ENCODE measurements at places on chromosomes 12 and 14.

GRCh38 chr14:100522616-100523099, 64.6 kb downstream of the BEGAIN start:
- no peak for DNase-seq

DNA sequence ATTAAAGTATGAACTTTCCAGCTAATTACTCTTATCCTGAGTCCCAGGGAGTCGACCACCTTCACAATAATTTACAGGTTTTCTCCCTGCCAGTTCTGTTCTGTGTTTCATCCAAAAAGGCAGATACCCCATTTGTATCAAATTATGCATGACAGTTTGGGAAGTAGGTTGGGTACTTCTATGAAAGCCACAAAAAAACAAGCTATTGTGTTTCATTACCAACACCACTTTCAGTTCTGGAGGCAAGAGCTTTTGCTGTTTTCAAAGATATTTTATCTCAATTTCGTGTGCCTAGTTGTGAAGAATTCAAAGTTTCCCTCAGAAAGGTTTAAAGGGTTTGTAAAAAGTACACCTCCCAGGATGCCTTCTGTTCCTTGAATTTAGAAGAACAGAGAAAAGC, 557.4 kb downstream of the FLRT2 start:
- DNase-seq, result no peak

DNA sequence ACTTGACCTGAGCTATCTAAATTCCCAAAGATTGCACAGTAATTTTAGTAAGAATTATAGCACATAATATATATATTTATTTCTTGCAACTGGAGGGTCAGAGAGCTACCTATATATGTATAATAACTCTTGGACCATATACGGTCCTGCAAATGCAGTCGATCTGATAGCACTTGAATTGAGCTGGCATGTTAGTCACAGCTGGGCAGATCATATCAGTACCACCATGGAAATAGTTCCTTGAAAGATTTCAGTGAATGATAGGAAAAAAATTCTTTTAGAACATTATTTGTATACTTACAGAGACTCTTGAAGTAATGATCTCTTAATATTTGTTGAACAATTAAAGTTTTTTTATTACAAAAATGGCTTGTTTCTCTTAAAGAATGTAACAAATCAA, 94.5 kb upstream of the MON2 start:
- no peak for DNase-seq

DNA sequence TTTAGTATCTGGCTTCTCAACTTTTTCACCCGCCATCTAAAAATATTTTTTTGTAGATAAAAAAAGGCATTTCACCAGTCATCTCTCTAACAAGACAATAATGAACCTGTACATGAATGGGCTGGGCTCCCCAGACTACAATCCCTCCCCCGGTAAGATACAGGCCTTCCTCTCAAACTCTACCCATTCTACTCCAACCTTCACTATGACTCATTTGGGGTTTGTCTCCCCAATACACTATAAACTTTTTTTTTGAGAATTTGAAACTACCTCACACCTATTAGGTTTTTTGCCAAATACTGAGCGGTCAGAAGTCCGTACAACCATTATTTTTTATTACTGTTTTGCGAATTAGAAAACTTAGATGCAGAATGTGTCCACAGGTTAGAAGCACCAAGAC, 784 bp downstream of the RPL6 start:
- DNase-seq, result no peak

GRCh38 chr12:8860165-8860961, 37.9 kb downstream of the A2ML1 start:
- DNase-seq, result no peak

DNA sequence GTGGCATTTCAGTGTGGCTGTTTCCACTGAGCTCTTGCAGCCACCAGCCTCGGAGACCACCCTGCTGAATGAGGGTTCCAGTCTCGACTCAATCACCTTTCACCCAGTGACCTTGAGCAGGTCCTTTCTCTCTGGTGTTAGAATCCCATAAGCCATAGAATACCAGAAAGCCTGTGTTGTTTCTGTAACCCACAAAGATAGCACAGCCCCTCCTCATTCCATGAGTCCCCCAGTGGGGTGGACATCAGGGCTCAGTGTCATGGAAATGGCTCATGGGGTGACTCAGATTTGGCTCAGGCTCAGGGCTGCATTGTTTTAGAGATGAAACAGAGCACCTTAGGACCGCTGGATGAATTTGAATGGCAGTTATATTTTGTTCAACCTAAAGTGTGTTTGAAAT, 171.5 kb downstream of the PTPN11 start:
- DNase-seq, result no peak

DNA sequence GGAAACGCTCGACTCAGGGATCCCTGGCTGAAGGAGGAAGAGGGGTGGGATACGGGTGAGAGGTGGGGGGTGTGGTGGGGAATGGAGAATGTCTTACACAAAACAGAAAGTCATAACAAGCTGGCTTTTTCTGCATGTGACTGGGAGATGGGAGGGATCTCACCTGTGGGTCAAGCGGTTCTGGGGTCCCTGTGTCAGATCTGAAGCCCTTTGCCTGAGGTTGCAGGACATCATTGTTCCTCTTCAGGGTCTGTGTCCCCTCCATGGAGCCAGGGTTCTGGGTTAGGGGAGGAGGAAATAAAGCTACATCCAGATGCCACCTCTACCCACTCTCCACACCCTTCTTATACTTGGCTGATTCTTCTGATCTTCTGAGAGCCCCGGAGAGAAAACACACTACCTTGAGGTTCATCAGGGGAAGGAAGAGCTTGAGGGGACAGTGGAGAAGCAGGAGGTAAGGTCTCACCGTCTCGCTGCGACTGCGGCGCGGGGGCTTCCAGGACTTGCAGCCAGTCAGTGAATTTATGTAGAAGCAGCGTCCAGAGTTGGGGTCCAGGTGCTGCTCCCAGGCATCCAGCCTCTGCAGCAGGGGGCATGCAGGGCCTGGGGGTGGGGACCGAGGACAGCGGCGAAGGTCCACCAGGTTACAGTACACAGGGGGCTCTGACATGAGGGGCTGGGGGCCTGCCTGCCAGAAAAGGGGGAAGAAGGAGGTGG, 2.5 kb downstream of the ARHGAP9 start:
- no peak for DNase-seq

GRCh38 chr12:104641862-104642261, 185.1 kb downstream of the CHST11 start:
- DNase-seq, result no peak

GRCh38 chr14:59280961-59281360, 92.5 kb downstream of the DAAM1 start:
- no peak for DNase-seq

DNA sequence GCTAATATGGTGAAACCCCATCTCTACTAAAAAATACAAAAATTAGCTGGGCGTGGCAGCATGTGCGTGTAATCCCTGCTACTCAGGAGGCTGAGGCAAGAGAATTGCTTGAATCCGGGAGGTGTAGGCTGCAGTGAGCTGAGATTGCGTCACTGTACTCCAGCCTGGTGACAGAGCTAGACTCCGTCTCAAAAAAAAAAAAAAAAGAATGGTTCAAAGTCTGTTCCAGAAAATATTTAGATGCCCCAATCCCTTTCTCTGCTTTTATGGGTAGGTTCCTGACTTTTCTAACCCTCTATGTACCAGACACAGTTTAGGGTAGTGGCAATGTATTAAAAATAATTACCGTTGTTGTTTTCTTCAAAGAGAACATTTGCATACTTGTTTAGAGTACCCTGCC, 161.4 kb downstream of the STXBP6 start:
- no peak for DNase-seq

Data from fibroblast of skin of left biceps (primary cell).